ENCODE measurements at places on chromosomes 5 and 9.

GRCh38 chr5:43258116-43258515 is 55.1 kb downstream of the HMGCS1 start:
- DNase-seq: no peak

DNA sequence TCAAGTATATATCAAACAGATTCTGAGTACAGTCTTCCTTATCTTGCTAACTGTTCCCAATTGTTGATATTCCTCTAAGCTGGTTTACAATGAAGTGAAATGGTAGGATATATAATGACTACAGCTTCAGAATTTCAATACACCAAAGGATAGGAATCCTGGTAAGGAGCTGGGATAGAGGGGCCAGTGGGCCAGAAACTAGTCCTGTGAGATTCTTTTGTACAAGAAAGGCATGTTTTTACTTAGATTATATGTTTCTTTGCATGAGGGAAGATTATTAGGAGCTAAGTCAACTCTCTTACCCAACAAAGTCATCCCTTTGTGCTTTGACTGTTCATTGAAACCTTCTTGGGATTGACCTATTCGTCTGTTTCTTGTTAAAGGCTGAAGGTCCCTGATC is 435.7 kb downstream of the PLK2 start:
- no peak for DNase-seq

- no peak for DNase-seq
Observed at GRCh38 chr9:83198371-83198770, 135.4 kb upstream of the RASEF start.

GRCh38 chr5:172479034-172479783 is 24.9 kb upstream of the SH3PXD2B start:
- DNase-seq: no peak

GRCh38 chr5:72167804-72168203 is 60.5 kb downstream of the MAP1B start:
- no peak for DNase-seq

GRCh38 chr9:13608451-13608850 is 329.0 kb upstream of the MPDZ start:
- no peak for DNase-seq

DNA sequence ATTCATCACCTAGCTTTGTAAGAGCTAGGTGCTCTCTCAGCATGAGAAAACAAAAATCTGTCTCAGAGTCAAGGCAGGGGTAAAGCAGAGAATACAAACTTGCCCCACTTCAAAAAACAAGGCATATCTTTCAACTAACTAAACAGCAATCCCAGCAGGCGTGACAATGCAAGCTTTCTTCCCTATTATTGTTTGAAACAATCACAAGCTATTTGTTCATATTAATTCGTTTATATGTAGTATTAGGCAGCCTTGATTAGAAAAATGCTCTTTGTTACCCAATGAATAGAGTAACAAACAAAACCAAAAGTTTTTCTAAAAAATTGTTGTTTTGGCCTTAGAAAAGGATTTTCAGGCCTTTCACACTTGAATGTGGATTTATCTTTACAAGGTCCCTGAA is 71.1 kb downstream of the LPAR1 start:
- no peak for DNase-seq

- DNase-seq: no peak
Observed at GRCh38 chr9:36739373-36740116, 166.8 kb downstream of the MELK start.

GRCh38 chr9:70262366-70262765 is 3.6 kb downstream of the SMC5 start:
- DNase-seq: no peak

- no peak for DNase-seq
Observed at GRCh38 chr9:20788526-20789451, 104.7 kb downstream of the FOCAD start.

- no peak for DNase-seq
Observed at GRCh38 chr9:109972026-109972882, 192.3 kb downstream of the PALM2AKAP2 start.

DNA sequence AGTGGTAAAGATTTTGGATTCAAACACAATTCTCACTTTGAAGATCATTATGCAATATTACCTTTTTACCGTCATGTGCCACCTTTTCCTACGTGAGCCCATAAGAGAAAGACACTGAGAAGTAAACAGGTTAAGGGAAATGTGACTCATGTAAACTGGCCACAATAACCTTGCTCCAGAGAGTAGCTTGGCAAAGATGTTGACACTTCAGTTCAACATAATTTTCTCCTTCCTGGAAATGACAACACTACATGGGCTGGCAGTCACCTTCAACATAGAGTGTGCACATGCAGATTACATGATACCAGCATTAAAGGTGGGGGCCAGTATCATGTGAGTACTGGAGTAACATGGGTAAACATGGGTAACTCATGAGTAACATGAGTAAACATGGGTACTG is 141.9 kb downstream of the CDK5RAP2 start:
- no peak for DNase-seq

DNA sequence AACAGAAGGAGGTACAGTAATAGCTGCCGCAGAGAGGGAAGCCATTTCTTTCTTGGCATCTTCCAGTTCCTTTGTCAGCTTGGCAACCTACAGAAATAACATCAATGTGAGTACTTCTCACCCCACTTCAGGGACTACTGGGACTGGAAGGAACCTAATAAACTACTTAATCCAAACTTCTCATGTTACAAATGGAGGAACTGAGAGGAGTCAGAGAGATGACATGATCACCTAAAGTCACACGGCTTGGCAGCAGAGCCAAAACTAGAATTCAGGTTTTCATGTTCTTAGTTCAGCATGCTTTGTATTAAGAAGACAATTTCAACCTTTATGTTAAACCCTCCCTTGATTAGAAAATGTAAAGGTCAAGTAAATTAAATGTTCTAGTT is 44.7 kb downstream of the DIAPH1 start:
- no peak for DNase-seq

DNA sequence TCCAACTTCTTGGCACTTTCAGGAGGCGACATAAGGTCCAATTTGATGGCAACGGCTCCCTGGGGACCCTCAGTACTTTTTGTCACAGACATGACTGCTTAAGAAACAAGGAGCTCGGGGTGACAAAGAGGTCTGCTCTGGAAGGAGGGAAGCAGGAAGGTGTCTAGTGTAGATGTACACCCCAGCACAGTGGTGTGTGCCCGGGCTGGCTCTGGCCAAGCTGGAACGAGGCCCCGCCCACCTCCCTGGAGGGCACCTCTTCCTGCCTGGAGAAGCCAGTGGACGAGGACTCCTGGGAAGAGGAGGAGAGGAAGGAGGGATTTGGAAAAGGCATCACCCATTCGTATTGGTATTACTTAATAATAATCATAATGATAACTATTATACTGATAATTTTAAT is at the start of gene SLC36A2:
Gene SLC36A2 (minus strand): TSS at position 191 of the 400 bp plus-strand sequence. CDS start 99 bp downstream, at position 92.
- DNase-seq: no peak

GRCh38 chr5:3609120-3609681 is 13.6 kb downstream of the IRX1 start:
- DNase-seq: no peak

DNA sequence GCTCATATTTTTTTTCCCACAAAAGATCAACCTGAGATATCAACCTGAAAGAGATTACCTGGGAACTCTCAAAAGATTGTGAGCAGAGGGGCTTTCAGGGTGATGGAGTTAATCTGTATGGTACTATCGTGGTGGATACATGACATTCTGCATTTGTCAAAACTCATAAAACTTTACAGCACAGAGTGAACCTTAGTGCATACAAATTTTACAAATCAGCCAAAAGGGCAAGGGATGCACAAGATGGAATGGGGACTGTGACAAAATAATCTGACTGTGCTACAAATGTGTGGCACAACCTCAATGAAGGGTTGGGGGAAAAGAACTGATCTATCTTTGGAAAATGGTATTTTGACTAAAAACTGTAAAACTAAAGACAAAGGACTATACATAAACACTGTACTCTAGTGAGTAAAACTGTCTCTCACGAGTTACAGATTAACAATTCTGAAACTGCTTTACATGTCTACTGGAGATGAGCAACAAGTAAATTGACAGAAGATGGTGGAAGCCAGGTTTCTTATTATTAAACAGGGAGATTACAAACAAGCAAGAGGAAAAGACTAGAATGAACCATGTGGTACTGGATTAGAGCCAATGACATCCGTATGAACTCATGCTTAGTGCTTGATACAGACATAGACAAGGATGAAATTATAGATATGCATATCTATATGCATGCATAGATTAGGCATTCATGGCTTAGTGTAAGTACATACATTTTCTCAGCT is 24.8 kb upstream of the RLN1 start:
- no peak for DNase-seq

DNA sequence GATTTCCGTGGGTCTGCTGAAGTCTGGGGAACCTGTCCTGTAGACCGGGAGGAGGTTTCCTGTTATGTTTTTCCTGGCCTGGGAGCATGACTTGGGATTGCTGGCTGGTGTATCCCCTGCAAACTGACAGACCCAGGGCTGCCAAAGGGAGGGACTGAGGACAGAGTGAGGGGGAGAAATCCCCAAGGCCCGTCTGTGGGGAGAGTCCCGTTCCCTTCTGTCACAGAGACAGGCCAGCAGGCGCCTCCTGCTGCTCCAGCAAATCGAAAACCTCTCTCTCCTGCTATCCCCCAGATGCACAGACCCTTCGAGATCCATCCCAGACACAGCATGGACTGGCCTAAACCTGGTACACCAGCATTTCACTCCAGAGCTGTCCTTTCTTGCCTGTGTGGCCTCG is 56.2 kb upstream of the ALDH1B1 start:
- no peak for DNase-seq

- DNase-seq: no peak
Observed at GRCh38 chr9:5041390-5042115, 56.5 kb downstream of the JAK2 start.

- DNase-seq: no peak
Observed at GRCh38 chr5:95857185-95857945, 34.8 kb upstream of the GLRX start.

Data from RWPE2 (cell line).